ENCODE measurements at places on chromosomes 11 and 22. TPM values are rescaled to one million over a fixed set of nuclear protein-coding genes. Genes with fewer than 3 reads are reported as not detected.

The SCGB2A2 gene
- total RNA-seq = not detected

The MN1 gene
- 2.1 TPM for total RNA-seq

The MB gene
- total RNA-seq = not detected

The MUC5AC gene
- not detected for total RNA-seq

The MIOX gene
- total RNA-seq = not detected

The MAJIN gene
- total RNA-seq = not detected
